ENCODE measurements at places on chromosomes 12 and 14. TPM values are rescaled to one million over a fixed set of nuclear protein-coding genes. Genes with fewer than 3 reads are reported as not detected.
A peak's percentile ranks its signal among the peaks of the same experiment; 100 is the strongest.

MORN3 gene
- not detected for total RNA-seq

DNA sequence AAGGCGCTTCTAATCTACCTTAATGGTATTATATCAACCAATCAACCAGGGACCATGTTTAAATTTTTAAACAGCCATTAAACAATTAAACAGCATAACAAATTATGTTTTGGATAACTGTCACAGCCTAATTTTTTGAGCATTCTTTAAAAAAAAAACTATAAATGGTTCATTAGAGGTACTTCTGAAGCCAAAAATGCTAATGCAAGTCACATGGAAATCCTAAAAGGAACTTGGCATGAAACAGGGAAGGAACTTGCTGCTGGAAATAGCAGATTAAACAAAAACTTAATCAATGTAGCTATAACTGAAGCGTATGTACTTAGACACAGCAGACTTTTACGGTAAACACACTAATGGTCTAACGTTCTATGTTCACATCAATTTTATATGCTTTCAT, 190.2 kb upstream of the BTG1 start:
- no peak for DNase-seq

GRCh38 chr12:10454531-10454930, 1.4 kb upstream of the KLRC1 start:
- DNase-seq = no peak

NOXRED1 gene
- total RNA-seq = not detected

SLC38A4 gene
- total RNA-seq = 4.1 TPM

GRCh38 chr12:76544601-76545261, 14.8 kb downstream of the OSBPL8 start:
- no peak for DNase-seq

DNA sequence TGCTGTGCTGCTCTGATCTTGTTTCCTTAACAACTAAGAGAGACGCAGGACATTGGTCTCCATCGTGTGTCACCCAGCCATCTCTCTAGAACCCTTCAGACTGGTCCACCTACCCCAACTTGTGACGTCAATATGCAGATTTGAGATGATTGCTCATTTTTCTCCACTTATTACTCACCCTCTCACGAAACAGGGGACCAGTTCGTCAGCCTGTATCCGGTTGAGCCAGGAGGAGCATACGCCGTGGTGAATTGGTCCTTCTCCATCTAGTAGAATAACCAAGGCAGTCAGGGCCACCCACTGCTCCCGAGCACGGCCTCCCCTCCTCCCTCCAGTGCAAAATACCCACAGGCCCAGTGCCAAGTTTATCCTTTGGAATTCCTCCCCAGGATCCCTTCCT, 36.2 kb upstream of the FBXO21 start:
- no peak for DNase-seq

DNA sequence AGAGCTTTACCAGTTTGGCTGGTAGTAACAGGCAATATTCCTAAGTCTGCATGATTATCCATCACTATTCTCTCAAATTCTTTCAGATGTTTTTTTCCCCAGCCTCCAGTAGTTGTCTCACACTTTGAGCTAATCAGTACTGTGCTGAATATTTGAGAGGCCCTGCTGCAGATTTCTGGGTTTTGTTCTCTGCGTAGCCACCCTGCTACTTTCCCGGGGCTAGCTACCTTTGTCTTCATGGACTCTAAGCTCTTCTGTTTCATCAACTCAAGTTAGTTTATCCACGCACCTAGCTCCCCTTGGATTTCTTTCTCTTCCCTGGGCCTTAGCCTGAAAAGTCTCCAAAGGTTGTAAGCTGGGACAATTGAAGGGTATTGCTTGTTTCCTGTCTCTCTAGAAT, 73.0 kb downstream of the FUT8 start:
- DNase-seq = no peak

DNA sequence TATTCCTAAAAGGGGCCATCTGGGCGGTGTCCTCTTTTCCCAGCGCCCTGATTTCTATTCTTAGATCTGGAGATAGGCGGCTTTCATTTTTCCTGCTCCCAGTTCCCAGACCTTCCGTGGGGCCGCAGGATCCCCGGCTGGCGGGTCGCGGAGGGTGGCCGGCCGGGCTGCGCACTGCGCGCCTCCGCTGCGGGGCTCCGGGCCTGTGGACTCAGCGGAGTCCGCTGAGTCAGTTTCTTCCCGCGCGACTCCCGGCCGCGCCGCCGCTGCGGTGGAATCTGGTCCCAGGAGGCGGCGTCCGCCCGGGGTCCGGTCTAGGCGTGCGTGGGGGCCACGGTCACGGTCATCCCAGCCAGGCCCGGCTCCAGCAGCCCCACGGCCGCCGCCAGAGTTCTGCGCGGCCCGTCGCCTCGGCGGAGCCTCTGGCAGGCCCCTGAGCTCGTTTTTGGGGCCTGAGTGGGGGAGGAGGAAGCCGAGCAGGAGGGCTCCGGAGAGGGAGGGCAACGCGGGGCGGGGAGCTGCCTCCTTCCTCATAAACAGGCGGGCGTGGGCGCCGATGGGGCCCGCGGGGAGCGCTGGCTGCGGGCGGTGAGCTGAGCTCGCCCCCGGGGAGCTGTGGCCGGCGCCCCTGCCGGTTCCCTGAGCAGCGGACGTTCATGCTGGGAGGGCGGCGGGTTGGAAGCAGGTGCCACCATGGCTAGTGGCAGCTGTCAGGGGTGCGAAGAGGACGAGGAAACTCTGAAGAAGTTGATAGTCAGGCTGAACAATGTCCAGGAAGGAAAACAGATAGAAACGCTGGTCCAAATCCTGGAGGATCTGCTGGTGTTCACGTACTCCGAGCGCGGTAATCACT, at the start of gene LRRK2:
TSS of gene LRRK2 (plus strand) at position 559 of the 853 bp plus-strand sequence. CDS start at position 694, 135 bp downstream.
- peak; percentile 75 for DNase-seq

LYZ gene
- not detected for total RNA-seq

GRCh38 chr14:81435048-81435390, 34.9 kb upstream of the STON2 start:
- DNase-seq = no peak

DNA sequence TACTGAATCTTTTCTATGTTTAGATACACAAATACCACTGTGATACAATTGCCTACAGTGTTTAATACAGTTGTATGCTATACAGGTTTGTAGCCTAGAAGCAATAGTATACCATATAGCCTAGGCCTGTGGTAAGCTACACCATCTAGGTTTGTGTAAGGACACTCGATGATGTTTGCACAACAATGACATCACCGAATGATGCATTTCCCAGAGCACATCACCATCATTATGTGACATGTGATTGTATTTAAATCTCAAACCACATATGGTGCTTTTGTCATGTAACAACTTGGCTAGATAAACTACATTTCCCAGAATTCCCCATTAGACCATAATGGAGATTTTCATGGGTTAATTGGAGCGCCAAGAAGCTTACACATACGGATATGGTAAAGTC, 128.4 kb upstream of the CPNE8 start:
- no peak for DNase-seq

GRCh38 chr12:99513066-99513465, 134.5 kb upstream of the GARIN6 start:
- DNase-seq = no peak

AQP5 gene
- total RNA-seq = not detected

ALG10B gene
- total RNA-seq = 8.8 TPM

NFATC4 gene
- 23.2 TPM for total RNA-seq

GRCh38 chr12:107393043-107393717, 292.4 kb upstream of the PWP1 start:
- peak; percentile 79 for DNase-seq

CLEC4C gene
- total RNA-seq = not detected

GRCh38 chr12:62722971-62723680, 211.8 kb downstream of the PPM1H start:
- no peak for DNase-seq

PRPH gene
- total RNA-seq = not detected

DNA sequence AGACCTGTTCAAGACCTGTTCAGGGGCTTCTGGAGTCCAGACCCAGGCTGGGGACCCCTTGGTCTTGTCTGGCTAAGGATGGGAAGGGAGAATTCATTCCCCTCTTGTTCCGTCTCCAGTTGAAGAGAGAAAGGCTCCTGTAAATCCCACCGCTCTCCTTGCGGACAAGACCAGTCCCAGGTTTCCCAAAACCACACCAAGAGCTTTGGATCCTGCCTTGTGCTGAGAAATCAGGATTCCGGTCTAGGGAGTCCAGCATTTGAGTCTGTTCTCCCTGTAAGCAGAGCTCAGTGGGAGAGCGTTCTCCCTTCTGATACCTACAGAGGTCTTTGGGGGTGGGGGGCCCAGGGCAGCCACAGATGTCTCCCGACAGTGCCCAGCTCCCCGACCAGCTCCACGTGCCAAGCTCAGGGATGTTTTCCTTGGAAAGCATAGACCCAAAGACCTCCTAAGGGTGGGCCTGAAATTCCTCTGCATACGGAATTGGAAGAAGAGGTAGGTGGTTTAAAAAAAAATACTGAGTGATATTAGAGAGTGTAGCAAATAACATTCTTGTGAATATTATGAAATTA, 1.9 kb downstream of the HOXC13 start:
- DNase-seq = peak; percentile 9

DNA sequence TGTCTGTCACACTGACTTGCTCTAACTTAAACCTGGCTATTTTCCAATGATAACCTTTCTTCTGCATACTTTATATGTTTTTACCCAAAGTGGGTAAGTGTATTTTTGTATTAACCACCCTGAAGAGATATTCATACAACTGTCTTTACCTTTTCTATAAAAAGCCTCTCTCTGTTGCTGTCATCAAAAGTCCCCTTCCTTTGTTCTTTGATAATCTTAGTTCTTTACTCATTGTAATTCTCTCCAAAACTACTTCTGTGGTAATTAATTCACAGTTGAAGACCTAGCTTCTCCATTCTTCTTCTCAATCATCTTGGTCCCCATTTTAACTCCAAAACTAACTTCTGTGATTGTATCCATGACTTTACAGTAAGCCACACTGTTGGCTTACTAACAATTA, 479.7 kb upstream of the MGAT4C start:
- no peak for DNase-seq

GRCh38 chr14:25092258-25092740, 42.4 kb upstream of the STXBP6 start:
- DNase-seq = no peak

KRT71 gene
- total RNA-seq = not detected

KRT82 gene
- not detected for total RNA-seq

- DNase-seq = no peak
Observed at GRCh38 chr14:24334431-24335291, at the start of gene ADCY4. TSS of gene ADCY4 (minus strand) at chr14:24335071. CDS start at chr14:24334652, 419 bp downstream.

GRCh38 chr12:124764451-124764850, 99.2 kb downstream of the SCARB1 start:
- peak; percentile 95 for DNase-seq

GRCh38 chr12:12408265-12408690, 51.4 kb downstream of the BORCS5 start:
- no peak for DNase-seq

- DNase-seq = no peak
Observed at GRCh38 chr12:3376779-3377455, 114.1 kb upstream of the PRMT8 start.

DNA sequence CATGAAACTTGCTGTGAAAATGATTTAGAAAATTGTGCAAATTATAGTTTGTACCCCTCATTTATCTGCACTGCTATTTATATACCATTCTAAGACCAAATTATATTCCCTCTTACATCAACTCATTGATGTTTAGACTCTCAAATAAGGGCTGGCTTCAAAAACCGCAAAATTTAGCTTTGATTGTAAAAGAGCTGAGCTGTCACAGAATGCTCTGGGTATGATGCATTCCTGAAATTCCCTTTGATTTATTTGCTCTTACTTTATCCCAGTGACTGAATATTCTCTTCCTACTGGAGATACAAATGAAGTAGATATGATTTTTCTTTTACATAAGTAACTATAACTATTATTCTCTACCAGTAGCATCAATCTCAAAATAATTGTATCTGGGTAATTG, 78.0 kb upstream of the TMTC2 start:
- no peak for DNase-seq

DNA sequence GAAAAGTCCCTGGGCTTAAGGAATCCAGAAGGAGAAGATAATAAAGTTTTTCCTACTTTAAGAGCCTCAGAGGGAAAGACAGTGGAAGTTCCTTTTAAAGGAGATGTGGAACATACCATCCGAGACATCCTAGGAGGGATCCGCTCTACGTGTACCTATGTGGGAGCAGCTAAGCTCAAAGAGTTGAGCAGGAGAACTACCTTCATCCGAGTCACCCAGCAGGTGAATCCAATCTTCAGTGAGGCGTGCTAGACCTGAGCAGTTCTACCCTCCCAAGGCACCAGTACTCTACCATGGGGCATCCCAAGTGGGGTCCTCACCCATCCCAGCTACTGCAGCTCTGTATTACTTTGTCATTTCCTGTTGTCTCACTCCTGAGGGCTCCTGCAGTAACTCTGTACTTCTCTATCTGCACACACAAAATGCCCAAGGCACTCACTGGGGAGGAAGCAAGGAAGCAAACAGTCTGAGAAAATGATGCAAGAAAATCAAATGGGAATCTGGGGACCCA, 3.8 kb downstream of the TINF2 start:
- DNase-seq = no peak

GRCh38 chr14:38546932-38547551, 291.1 kb upstream of the CLEC14A start:
- DNase-seq = no peak

KRT78 gene
- not detected for total RNA-seq

RIMBP2 gene
- not detected for total RNA-seq

LTBR gene
- total RNA-seq = 135 TPM

GRCh38 chr14:35855876-35856481, 29.8 kb downstream of the BRMS1L start:
- peak; percentile 91 for DNase-seq

DNA sequence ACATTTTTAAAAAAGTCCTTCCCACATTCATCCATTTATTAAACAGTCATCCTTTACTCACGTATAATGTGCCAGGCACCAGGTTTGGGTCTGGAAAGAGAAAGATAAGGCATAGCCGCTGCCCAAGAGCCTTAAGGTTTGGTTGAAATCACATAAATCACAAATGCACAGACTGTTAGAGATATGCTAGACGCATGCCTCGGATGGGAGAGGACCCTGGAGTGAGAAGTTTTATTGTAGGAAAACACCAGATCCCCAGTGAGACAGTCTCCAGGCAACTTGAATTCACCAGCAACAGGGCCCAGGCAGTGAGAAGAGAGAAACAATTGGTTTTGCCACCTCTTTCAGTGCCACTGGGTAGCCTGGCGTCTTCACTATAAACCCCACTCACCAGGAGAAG, 305.9 kb upstream of the AMIGO2 start:
- DNase-seq = no peak

GRCh38 chr12:113295886-113296556, 38.9 kb downstream of the SLC8B1 start:
- DNase-seq = no peak

All from myocyte (in vitro differentiated cells).